Mucosa of descending colon (tissue), 3 donors: ENCODE measurements at places on chromosomes 2 and 18.

GRCh38 chr2:181164699-181165098 lies 184.3 kb downstream of the UBE2E3 start:
- no peak for DNase-seq

- no peak for DNase-seq
These were observed 184.4 kb upstream of the SLC39A10 start for GRCh38 chr2:195472501-195473234.

- no peak for DNase-seq
These were observed 3.1 kb upstream of the CIB4 start for GRCh38 chr2:26644188-26644835.

DNA sequence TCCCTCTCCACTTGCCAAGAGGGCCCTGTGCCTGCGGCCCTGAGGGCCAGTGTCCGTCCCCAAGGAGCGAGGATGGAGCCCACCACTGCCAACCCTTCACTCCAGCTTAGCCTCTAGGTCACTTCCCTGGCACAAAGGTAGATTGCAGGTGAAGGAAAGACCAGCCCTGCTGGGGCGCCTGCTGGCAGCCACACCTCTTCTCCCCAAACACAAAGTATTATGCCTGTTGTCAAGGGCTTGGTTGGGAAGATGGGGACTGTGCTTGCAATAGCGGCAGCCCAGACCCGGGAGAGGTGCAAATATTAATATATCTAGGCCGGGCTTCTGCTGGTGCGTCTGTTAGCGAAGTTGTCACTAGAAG lies 7.7 kb downstream of the KCNF1 start:
- DNase-seq = no peak

- no peak for DNase-seq
These were observed 9.2 kb upstream of the DNAH7 start for GRCh38 chr2:196077821-196078220.

- DNase-seq = peak; percentile 65
These were observed 54.5 kb downstream of the SIGLEC15 start for GRCh38 chr18:45879681-45880655.

DNA sequence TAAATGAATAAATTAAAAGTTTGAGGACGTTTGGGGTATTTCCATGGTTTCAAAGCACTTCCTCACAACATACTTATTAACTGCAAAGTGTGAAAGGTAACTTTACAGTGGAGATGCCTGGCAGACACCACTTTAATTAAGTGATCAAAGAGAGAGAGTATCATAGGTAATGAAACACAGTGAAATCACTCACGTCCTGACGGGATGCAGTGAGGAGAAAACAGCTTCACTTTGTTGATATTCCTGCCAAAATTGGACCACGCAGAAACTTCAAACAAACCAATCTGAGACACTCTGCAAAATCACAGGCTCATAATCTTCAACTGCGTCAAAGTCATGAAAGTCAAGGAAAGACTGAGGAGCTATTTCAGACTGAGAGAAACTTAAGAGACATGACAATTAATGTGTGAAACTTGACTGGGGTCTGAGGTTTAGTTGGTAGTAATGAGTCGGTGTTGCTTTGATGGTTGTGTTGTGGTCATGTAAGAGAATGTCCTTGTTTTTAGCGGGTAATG lies 66.0 kb upstream of the ITGB6 start:
- DNase-seq = no peak

GRCh38 chr2:241770185-241770935 lies 6.3 kb upstream of the GAL3ST2 start:
- peak; percentile 26 for DNase-seq

DNA sequence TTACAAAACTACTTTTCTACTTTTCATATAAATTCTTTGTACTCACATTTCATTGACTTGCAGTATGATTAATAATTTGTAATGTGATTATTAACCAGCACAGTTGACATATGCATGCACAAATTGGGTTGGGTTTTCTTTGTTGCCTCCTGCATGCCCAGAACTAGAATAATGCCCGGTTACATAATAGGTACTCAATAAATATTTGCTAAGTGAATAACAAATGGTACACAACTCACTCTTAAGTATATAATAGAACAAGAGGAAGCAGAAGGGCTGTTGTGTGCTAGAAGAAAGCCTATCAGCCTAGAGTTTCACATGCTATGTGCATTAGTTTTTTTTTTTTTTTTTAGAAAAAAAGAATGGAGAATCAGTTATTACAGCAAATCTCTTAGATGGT lies 9.3 kb downstream of the RDH14 start:
- DNase-seq = no peak

- no peak for DNase-seq
These were observed 237.9 kb upstream of the MMADHC start for GRCh38 chr2:149825473-149825872.

DNA sequence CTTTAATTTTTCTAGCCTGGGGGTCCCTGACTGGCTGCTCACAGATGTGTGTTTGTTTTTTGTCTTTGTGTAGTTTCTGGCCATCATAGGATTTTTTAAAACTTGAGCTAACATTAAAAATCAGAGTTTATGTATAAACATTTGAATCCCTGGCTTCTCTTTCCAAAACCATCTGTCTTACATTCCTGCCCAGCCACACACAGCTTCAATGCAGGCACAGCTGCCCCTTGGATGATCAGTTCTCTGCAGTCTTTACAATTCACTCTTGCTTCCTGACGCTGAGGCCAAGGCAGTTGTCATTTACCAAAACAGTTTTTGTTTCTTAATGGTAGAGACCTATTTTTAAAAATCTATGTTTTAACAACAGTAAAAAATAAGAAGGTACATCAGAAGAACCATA lies 169.2 kb upstream of the LRRTM1 start:
- no peak for DNase-seq

- DNase-seq = no peak
These were observed 67.6 kb downstream of the FEZ2 start for GRCh38 chr2:36530178-36530982.

- DNase-seq = no peak
These were observed 56.8 kb downstream of the ATF2 start for GRCh38 chr2:175111200-175111657.

- no peak for DNase-seq
These were observed 65.2 kb downstream of the PLCL1 start for GRCh38 chr2:197869501-197870111.

- no peak for DNase-seq
These were observed 24.0 kb downstream of the ARMC9 start for GRCh38 chr2:231222318-231223000.
